ENCODE measurements at places on chromosomes 1 and 21.

DNA sequence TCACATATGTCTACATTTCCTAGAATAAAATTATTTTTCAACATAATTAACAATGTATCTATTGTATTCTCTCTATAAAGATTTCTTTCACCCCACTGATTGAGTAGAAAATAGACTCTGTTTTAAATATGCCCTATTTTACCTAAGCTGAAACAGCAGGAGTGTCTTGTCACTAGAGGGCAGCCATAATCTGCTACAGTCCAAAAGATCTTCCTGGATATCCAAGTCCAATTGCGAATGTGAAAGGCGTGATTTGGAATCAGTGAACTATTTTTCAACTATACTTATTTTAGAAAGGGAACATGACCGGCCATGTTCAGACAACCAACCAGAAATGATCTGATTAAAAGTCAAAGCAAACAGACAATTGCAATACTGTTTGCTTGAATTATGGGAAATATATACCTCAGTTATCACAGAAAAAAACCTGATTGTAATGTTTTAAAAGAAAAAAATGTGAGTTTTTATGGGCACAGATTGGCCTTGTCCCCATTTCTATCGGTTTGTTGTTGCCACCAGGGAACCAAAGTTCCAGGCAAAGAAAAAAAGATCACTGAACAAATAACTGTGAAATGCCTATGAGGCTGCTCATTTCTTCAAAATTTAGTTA is 1211.0 kb upstream of the ADGRL4 start:
- no peak for DNase-seq

DNA sequence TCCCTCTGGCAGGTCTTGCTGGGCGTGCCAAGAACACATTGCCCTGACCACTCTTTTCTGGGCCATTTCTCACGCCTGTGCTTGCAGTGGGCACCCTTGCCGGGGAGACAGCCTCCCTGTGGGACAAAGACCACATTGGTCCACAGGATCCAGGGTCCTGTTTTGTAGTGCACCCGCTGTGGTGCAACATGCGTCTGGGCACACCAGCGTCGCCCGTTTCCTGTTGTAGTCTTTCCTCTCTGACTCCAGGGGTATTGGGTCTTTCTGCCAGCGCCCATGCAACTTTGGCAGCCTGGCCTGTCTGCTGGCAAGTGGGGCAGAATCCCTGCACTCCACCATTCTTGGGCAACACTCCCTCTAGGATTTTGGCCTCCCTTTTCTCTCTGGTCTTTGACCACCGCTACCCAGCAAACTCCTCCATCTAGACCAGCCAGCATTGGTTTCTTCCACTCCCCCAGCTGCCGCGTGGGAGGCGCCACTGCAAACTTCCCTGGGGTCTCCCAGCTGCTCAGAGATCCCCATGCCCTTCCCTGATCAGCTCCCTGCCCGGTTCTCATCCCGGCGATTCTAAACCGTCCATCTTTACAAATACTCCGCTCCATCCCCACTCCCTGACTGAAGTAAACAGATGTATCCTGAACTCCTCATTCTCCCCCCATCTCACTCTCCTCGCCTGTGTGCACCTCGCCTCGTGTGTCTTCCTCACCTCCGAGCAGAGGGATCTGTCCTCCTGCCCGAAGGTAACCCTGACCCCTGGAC is 1.2 kb upstream of the TPRG1L start:
- no peak for DNase-seq

DNA sequence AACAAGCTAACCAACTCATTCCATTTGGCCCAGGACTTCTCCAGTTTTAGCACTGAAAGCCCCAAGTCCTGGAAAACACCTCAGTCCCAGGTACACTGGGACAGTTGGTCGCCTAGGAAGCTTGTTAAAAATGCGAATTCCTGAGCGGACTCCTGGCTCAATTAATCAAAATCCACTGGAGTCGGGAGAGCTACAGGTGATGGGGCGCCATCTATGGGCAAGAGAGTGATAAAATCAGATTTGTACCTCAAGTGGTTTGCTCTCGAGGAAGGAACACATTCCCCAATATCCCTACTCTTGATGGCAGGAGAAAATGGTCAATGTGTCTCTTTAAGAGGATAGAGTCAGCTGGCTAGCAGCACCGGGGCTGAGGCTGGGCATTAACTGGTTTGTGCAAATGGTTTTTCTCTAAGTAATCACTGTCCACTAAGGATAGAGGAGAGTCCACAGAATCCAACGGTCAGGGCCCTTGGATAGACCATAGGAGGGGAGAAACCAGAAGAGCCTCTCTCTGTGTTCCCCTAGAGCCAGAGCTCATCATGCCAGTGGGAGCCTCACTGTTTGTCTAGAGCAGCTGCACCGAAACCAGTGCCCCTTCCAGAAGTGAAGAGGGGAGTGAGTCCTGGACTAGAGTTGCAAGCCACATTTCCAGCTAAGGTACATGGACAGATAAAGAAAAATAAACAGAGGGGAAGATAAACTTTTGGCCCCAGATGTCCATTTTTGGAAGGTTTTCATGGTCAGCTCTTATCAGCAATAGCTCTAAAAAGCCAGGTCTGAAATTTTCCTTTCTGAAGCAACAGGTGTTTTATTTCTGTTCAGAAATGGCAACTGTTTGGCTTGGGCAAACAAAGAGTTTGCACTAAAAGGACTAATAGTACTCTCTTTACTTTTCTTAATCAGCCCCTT is 148.5 kb downstream of the TENT5C start:
- no peak for DNase-seq

DNA sequence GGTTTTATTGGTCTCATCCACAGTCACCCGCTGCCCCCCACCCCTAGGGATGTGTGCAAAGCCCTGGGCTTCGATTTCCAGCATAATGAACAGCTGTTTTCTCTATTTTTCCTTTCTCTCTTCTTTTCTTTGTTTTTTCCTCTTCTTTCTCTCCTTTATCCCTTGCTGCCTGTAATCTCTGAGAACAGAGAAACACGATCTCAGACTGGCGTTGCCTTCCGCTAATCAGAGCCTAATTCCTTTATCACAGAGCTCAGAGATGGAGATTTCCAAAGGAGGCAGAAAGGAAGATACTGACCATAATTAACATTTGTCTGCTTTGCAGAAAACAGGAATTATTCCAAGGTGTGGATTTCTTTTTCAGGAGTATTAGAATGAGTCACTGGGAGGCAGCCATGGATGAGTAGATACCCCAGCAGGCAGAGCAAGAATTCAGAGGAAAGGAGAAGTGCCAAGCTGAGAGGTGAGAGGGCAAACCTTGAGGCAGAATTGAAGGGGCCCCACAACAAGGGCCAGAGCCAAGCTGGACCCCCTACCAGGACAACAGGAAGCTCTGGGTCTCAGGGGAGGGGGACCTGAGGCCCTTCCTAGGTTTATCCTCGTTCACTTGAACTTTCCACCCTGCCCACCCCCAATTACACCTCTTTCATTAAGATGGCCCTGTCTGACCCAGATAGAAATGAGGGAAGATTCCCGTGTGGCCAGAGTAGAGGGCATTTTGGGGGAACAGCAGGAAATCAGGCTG is 33.3 kb downstream of the MATN1 start:
- DNase-seq: no peak

- DNase-seq: no peak
Observed at GRCh38 chr1:230634384-230634783, 7.9 kb upstream of the COG2 start.

DNA sequence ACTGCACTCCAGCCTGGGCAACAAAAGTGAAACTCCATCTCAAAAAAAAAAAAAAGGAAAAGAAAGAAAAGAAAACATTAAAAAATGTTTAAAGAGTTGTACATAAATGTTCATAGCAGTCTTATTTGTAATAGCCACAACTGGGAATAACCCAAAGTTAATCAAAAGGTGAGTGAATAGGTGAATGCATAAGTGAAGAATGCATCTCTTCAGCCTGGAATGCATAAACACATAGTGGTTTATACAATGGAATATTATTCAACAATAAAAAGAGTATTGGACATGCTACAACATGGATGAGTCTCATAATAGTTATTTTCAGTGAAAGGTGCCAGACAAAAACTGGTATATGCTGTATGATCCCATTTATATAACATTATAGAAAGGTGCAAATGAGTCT is 18.1 kb downstream of the LDLRAD1 start:
- DNase-seq: no peak

DNA sequence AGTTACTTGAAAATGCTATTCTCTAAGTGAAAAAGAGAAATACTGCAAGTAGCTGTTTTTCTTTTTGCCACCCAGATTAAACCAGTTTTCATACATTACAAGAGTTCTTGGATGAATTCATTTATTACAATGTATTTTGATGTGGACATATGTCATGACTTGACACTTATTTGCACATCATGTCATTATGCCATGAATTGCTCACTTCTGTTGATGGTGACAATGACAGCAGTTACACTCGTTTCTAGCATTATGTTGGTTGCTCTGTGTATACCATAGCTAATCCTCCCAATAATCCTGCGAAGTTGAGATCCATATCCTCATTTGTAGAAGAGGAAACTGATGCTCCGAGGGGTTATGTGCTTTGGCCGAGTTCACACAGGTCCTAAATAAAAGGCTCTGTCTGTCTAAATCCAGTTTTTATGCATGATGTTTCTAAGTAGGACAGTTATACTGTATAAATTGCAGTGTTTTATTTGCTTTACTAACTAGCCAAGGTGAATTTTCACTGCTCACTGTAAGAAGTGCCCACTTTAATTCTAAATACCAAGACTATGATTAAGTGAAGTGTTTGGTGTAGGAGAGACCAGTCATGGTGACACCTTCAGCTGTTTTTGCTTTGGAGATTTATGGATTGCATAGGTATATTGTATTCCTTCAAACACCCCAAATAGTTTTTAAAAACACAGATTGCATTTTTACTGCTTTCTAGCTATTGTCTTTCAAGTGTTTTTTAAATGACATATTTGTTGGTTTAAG is 56.7 kb downstream of the PRDM2 start:
- no peak for DNase-seq

- no peak for DNase-seq
Observed at GRCh38 chr1:5709976-5710375, 282.2 kb downstream of the NPHP4 start.
